ENCODE measurements at places on chromosomes 5 and 9.

- no peak for DNase-seq
Measured at GRCh38 chr5:15353086-15353645, 146.8 kb upstream of the FBXL7 start.

- DNase-seq = no peak
Measured at GRCh38 chr9:113372059-113372458, 4.7 kb downstream of the HDHD3 start.

- DNase-seq = no peak
Measured at GRCh38 chr9:117253261-117253660, 161.6 kb downstream of the ASTN2 start.

DNA sequence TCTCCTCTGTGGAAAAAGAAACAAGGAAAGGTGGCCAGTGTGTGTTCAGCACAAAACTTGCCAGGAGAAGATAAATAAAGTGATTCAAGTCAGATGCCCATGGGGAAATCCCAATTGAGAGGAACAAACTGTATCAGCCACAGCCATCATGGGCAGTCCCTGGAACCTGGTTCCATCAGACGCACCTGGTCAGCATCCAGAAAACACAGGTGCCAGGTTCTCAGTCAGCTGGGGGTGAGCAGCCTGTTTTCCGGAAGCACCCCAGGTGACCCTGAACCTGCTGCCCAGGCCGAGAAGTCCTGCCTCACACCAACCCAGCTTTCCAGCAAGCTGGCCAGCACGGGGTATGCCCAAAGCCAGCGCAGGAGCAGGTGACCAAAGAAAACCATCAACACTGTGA, 30.5 kb downstream of the PTCH1 start:
- DNase-seq = no peak

DNA sequence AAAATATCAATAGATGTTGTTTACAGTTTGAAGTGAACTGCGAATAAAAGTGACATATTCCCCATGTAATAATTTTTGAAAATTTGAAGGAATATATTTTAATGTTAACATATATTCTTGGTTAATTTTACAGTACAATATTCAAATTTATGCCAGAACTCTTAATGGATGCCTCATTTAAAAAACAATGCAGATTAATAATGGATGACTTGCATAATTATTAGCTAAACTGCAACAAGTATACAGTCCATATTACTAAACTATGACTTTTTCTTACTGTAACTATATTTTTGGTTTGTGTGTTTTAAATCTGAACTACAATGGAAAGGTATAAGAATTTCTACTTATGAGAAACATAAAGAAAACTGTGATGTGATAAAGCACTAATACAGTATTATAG, 1390.1 kb downstream of the PTPRD start:
- DNase-seq = no peak

DNA sequence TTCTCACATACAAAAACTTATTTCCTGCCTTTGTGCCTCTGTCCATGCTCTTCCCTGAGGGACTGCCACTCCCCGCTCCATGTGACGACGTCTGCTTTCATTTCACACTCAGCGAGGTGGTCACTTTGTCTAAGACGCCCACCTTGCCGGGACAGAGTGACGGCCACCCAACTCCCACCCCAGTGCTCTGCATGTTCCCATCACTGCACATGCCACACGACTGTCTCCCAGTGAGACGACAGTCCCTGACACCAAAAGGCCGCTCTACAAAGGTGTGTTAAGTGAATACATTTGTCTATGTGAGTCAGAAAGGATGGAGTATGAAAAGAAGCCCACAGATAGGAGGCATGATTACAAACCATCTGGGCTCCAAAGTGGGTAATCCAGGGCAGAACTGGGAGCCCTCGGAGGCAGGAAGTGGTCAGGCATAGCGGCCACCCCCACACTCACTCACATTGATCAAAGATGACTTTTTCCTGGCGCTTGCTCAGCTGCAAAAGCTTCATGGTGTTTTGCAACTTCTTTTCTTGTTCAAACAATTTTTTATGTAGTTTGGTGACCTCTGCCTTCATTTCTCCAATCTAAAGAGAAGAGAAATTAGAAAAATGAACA, 185.8 kb downstream of the CDK5RAP2 start:
- no peak for DNase-seq

GRCh38 chr9:132412089-132412488, 2.1 kb downstream of the CFAP77 start:
- no peak for DNase-seq

GRCh38 chr5:123209502-123210027, 120.5 kb downstream of the PRDM6 start:
- no peak for DNase-seq

DNA sequence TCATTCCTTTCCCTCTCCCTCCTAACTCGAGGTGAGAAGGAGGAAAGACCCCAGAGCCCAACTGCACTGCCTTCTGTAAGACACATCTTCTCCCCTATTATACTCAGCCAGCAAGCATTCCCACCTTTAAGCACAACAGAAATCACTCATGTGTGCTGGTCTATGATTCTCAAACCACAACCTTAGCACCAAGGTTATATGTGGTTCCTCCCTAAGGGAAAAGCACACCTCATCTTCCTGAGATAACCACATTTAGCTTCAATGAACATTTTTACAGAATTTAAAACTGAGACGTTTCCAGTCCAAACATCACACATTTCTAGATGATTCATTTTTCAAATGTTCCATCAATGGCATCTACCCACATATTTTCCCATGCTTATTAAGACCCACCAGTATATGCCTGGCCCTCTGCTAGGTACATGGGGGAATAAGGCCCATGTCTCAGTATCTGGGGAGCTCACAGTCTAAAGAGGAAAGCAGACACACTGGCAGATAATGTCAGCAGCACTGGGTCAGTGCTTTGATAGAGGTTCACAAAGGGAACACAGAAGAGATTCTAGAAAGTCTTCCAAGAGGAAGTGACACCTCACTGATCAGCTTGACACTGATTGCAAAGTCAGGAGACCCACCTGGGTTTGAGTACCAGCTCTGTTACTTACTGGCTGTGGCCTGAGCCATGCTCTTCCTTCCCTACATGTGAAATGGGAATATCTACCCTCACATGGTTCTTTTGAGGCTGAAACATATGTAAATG, 245.4 kb downstream of the DENND1A start:
- no peak for DNase-seq

DNA sequence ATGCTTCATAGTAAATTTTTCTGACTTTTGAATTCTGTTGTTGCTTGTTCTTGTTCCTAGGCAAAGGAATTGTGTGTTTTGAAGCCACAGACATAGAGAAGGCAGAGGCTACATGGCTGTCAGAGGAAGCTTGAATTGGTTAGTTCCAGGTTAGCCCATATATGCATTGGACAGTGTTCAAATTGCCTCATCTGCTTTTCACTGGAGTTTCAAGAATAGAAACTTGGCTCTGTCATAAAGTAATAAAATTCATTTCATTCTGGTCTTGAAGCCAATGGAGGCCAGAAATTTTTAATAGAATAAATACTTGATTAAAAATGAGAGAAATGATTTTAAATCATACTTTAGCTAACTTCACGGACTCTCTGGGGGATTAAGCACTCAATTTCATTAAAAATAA, 178.0 kb downstream of the YIPF5 start:
- no peak for DNase-seq

DNA sequence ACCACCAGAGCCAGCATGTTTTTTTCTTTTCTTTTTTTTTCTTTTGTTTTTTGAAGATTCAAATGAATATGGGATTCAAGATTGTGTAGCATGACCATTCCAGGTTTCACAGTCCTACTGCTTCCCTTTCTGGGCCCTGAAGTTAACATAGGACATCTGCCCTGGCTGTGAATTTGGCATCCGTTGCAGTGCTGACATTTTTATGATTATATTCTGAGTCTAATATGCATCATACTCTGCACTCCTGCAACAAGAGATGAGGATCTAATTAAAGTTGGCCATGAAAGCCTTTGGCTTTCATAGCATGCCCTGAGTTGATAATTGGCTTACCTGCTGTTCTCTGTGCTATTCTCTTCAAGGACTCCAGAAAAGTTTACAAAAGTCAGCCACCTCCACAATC, 29.8 kb downstream of the C5orf22 start:
- no peak for DNase-seq

DNA sequence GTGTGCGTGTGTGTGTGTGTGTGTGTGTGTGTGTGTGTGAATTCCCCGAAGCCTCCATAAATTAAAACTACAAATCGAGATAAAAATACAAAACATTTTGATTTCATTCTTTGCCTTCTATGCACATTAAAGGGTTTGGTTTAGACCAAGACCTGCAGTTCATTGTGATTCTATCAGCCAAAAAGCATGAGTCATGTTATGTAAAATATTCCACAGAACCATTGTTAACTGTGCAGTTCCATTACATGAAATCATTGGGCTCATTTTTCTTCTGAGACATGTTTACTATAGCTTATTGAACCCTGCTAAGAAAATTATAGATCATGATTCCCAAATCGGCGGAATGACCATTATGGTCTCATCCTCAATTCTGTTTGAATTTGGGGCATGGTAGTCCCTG, 11.7 kb downstream of the CAVIN4 start:
- no peak for DNase-seq

GRCh38 chr5:10705747-10706146, 55.3 kb downstream of the DAP start:
- DNase-seq = no peak

DNA sequence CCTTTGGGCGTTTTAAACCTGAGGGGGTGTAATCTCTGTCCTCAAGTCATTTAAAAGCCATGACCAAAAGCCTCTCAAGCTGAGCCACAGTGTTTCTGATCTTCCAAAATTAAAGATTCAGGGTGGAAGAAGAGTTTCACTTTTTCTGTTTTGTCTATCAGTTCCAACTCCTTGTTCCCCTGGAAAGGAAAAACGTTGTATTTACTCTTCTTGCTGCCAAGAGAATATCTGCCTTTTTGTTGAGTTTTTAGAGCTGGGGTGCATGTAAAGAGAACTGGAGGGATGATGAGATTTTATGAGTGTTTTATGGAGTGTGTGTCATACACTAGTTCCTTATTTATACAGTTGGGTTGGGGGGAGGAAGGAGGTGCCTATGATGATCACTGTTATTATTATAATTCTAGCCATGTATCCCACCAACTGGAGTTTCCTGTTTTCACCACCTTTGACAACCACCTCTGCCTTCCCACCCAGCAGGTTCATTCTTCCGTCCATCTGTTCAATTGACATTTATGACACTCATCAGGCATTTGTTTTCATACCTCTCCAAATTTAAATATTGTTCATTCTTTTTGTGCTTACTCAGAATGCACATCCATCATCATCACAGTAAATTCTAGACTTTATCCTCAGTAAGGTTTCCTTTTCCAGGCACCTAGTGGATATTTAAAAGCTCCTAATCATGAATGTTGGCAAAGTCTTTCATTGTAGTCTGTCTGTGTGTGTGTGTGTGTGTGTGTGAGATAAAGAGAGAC, 97.9 kb upstream of the MPDZ start:
- no peak for DNase-seq

GRCh38 chr5:162990856-162991497, 446.4 kb upstream of the CCNG1 start:
- DNase-seq = no peak

- no peak for DNase-seq
Measured at GRCh38 chr5:44565902-44566301, 176.7 kb upstream of the FGF10 start.

- DNase-seq = no peak
Measured at GRCh38 chr9:92965759-92966517, 18.6 kb downstream of the FGD3 start.
